ENCODE measurements at places on chromosomes 1 and 21. TPM values are rescaled to one million over a fixed set of nuclear protein-coding genes. Genes with fewer than 3 reads are reported as not detected.
A peak's percentile ranks its signal among the peaks of the same experiment; 100 is the strongest.

The PRAMEF5 gene
- not detected for total RNA-seq

The PAPPA2 gene
- not detected for total RNA-seq

The SEC16B gene
- 3.0 TPM for total RNA-seq

The VAMP4 gene
- total RNA-seq, result 10.5 TPM

The STXBP3 gene
- total RNA-seq, result 35.9 TPM

The KPRP gene
- not detected for total RNA-seq

The NBPF15 gene
- total RNA-seq, result 26.2 TPM

The NEXN gene
- total RNA-seq, result 8.7 TPM

The FAM110D gene
- total RNA-seq, result 2.1 TPM

The KDF1 gene
- not detected for total RNA-seq

The KLF17 gene
- total RNA-seq, result 0.40 TPM

The SZT2 gene
- 25.5 TPM for total RNA-seq

DNA sequence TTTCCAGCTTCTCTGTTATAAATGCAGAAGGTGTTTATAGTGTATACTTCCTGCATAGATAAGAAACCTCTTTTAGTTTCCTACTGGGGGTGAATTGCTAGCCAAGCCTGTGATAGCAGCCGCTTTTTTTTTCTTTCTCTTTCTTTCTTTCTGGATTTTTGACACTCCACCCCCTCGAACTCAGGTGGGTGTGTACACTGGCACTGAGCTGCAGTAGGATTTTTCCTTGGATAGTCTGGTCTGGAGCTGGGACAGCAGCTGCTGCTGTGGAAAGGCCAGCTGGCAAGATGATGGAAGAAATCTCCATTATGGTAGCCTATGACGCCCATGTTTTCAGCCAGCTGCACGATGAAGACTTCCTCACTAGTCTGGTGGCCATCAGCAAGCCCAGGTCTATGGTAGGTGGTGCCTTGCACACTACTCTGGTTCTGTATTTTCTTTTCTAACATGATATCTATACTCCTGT lies 122.5 kb upstream of the CACYBP start:
- peaks cover 3% of the 10 kb centered on the region for H3K4me1 ChIP-seq
- no peak overlapping the region for H3K27ac ChIP-seq
- H3K36me3 ChIP-seq, result no peaks in the 10 kb centered on the region

- no peak for DNase-seq
- H3K4me1 ChIP-seq, result peaks cover 7% of the 10 kb centered on the region
- H3K27ac ChIP-seq, result no peak overlapping the region
- H3K4me3 ChIP-seq, result no peak overlapping the region
- H3K36me3 ChIP-seq, result no peaks in the 10 kb centered on the region
Measured at GRCh38 chr1:154433161-154433764, 28.1 kb downstream of the IL6R start.

- H3K36me3 ChIP-seq, result no peaks in the 10 kb centered on the region
- no peaks in the 10 kb centered on the region for H3K27me3 ChIP-seq
- no peak for DNase-seq
- no peak overlapping the region for H3K27ac ChIP-seq
- H3K4me3 ChIP-seq, result no peak overlapping the region
Measured at GRCh38 chr1:82299656-82300055, 498.9 kb downstream of the ADGRL2 start.

- H3K36me3 ChIP-seq, result no peaks in the 10 kb centered on the region
- no peak overlapping the region for H3K27ac ChIP-seq
- H3K4me3 ChIP-seq, result no peak overlapping the region
- DNase-seq, result no peak
- no peaks in the 10 kb centered on the region for H3K27me3 ChIP-seq
Measured at GRCh38 chr1:186722711-186723309, 42.6 kb upstream of the PTGS2 start.

DNA sequence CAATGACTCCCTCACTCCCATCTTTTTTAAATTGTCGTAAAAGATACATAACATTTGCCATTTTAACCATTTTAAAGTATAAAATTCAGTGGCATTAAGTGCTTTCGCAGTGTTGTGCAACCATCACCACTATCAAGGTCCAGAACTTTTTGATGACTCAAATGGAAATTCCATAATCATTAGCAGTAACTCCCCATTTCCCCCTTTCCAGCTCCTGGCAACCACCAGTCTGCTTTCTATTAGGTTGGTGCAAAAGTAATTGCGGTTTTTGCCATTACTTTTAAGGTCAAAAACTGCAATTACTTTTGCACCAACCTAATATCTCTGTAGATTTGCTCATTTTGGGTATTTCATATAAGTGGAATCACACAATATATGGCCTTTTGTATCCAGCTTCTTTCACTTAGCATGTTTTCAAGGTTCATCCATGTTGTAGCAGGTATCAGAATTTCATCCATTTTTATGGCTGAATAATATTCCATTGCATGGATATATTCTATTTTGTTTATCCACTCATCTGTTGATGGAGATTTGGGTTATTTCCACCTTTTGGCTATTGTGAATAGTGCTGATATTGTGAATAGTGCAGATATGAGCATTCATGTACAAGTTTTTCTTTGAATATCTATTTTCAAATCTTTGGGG lies 159.7 kb downstream of the HIVEP3 start:
- H3K36me3 ChIP-seq, result no peaks in the 10 kb centered on the region
- no peak overlapping the region for H3K27ac ChIP-seq
- no peaks in the 10 kb centered on the region for H3K27me3 ChIP-seq
- no peak for DNase-seq
- no peaks in the 10 kb centered on the region for H3K4me1 ChIP-seq

GRCh38 chr1:76501136-76501535 lies 366.1 kb upstream of the ST6GALNAC5 start:
- peaks cover 2% of the 10 kb centered on the region for H3K27me3 ChIP-seq
- peaks cover 1% of the 10 kb centered on the region for H3K4me1 ChIP-seq
- H3K36me3 ChIP-seq, result no peaks in the 10 kb centered on the region
- H3K4me3 ChIP-seq, result no peak overlapping the region
- H3K27ac ChIP-seq, result no peak overlapping the region

- no peaks in the 10 kb centered on the region for H3K4me1 ChIP-seq
- DNase-seq, result no peak
- H3K27ac ChIP-seq, result no peak overlapping the region
- no peaks in the 10 kb centered on the region for H3K27me3 ChIP-seq
Measured at GRCh38 chr1:2437617-2438016, 25.3 kb upstream of the PEX10 start.

GRCh38 chr1:185840880-185841279 lies 106.7 kb downstream of the HMCN1 start:
- H3K27me3 ChIP-seq, result no peaks in the 10 kb centered on the region
- H3K4me1 ChIP-seq, result no peaks in the 10 kb centered on the region
- no peak overlapping the region for H3K27ac ChIP-seq
- H3K4me3 ChIP-seq, result no peak overlapping the region
- H3K36me3 ChIP-seq, result no peaks in the 10 kb centered on the region

- DNase-seq, result no peak
- H3K4me3 ChIP-seq, result no peak overlapping the region
- H3K27ac ChIP-seq, result no peak overlapping the region
- no peaks in the 10 kb centered on the region for H3K36me3 ChIP-seq
Measured at GRCh38 chr1:27650171-27650538, 15.2 kb upstream of the FGR start.

DNA sequence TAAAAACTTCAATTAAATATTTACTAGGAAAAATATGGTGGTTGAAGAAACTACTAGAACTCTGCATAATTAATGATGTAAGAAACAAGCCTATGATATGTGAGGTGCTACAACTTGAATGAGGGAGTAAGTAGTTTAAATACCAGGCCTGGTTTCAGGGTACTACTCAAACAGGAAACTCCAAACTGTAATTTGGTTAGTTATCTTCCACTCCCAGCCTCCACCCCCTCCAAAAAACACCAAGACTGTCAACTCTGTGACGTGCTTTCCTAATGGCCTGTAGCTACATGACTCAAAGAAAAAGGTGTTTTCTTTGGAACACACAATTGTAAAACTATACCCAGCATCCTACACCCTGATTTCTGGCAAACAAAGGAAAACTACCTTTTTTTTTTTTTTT lies 55.9 kb upstream of the RCC1 start:
- no peaks in the 10 kb centered on the region for H3K36me3 ChIP-seq
- no peaks in the 10 kb centered on the region for H3K4me1 ChIP-seq
- no peak overlapping the region for H3K4me3 ChIP-seq
- H3K27ac ChIP-seq, result no peak overlapping the region
- DNase-seq, result no peak
- no peaks in the 10 kb centered on the region for H3K27me3 ChIP-seq

GRCh38 chr1:201123866-201124265 lies 3.1 kb downstream of the ASCL5 start:
- H3K4me1 ChIP-seq, result peaks cover 8% of the 10 kb centered on the region
- no peaks in the 10 kb centered on the region for H3K36me3 ChIP-seq
- no peaks in the 10 kb centered on the region for H3K27me3 ChIP-seq
- no peak overlapping the region for H3K4me3 ChIP-seq
- no peak overlapping the region for H3K27ac ChIP-seq

DNA sequence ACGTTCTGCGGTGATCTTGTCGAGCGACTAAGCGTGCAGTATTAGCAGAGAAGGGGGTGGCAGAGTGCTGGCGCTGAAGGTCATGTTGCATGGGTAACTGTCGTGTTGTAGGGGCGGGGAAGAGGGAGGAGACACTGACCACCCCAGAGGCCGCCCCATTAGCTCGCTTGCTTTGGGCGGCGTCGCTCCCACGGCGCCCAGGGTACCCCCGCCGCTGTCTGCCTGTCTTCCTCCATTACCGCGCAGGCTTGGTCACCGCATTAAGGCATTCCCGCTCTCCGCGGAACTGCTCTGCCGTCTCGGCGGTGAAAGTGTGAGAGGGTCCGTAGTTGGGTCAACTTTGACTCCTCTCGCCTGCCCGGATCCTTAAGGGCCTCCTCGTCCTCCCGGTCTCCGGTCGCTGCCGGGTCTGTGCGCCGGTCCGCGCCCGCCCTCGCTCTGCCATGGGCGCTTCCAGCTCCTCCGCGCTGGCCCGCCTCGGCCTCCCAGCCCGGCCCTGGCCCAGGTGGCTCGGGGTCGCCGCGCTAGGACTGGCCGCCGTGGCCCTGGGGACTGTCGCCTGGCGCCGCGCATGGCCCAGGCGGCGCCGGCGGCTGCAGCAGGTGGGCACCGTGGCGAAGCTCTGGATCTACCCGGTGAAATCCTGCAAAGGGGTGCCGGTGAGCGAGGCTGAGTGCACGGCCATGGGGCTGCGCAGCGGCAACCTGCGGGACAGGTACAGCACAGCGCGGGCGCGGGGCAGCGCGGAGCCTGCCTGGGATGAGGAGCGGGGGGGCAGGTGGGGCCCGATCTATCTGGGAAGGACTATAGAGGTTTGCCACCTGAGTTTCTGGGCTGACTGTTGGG lies at the start of gene MTARC2:
MTARC2 (plus strand) TSS at position 234 of the 846 bp plus-strand sequence; CDS start at position 444, 210 bp downstream.
- H3K36me3 ChIP-seq, result no peaks in the 10 kb centered on the region
- peak within 1 kb of the TSS; percentile 85 for H3K27ac ChIP-seq
- DNase-seq, result peak; percentile 76
- H3K4me3 ChIP-seq, result peak within 1 kb of the TSS; percentile 52
- peaks cover 9% of the 10 kb centered on the region for H3K4me1 ChIP-seq

DNA sequence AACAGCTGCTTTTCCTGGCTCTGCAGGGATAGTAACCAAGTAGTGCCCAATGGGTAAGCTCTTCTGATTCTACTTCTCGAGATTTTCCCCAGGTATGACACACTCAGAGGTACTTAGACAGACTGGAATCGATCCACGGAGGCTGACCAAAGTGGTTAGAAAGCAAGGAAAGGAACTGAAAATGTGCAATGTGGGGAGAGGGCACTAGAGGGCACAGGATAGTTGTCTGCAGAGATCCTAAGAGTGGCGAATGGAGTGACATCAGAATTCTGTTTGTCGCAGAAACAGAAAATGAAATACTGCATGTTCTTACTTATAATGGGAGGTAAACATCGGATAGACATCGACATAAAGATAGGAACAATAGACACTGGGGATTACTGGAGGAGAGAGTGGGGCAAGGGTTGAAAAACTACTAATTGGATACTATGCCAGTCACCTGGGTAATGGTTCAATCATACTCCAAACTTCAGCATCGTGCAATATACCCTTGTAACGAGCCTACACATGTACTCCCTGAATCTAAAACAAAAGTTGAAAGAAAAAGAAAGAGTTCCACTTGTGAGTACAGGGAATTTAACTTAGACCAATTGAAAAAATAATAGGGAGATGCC lies 23.3 kb downstream of the CYP2J2 start:
- no peaks in the 10 kb centered on the region for H3K4me1 ChIP-seq
- no peaks in the 10 kb centered on the region for H3K27me3 ChIP-seq
- no peak overlapping the region for H3K4me3 ChIP-seq
- no peaks in the 10 kb centered on the region for H3K36me3 ChIP-seq
- H3K27ac ChIP-seq, result no peak overlapping the region

GRCh38 chr1:53366901-53367502 lies 39.1 kb upstream of the LRP8 start:
- no peaks in the 10 kb centered on the region for H3K36me3 ChIP-seq
- H3K4me1 ChIP-seq, result no peaks in the 10 kb centered on the region
- peak; percentile 3 for DNase-seq
- no peaks in the 10 kb centered on the region for H3K27me3 ChIP-seq

GRCh38 chr1:215681041-215681440 lies 113.9 kb downstream of the KCTD3 start:
- H3K27me3 ChIP-seq, result no peaks in the 10 kb centered on the region
- H3K36me3 ChIP-seq, result no peaks in the 10 kb centered on the region
- no peak for DNase-seq
- H3K27ac ChIP-seq, result no peak overlapping the region
- no peaks in the 10 kb centered on the region for H3K4me1 ChIP-seq

- no peaks in the 10 kb centered on the region for H3K36me3 ChIP-seq
- peak; percentile 93 for DNase-seq
- peaks cover 2% of the 10 kb centered on the region for H3K4me1 ChIP-seq
Measured at GRCh38 chr1:9128520-9129265, at the start of gene GPR157. TSS of gene GPR157 (minus strand) at chr1:9129102. CDS start at chr1:9129027, 75 bp downstream.

DNA sequence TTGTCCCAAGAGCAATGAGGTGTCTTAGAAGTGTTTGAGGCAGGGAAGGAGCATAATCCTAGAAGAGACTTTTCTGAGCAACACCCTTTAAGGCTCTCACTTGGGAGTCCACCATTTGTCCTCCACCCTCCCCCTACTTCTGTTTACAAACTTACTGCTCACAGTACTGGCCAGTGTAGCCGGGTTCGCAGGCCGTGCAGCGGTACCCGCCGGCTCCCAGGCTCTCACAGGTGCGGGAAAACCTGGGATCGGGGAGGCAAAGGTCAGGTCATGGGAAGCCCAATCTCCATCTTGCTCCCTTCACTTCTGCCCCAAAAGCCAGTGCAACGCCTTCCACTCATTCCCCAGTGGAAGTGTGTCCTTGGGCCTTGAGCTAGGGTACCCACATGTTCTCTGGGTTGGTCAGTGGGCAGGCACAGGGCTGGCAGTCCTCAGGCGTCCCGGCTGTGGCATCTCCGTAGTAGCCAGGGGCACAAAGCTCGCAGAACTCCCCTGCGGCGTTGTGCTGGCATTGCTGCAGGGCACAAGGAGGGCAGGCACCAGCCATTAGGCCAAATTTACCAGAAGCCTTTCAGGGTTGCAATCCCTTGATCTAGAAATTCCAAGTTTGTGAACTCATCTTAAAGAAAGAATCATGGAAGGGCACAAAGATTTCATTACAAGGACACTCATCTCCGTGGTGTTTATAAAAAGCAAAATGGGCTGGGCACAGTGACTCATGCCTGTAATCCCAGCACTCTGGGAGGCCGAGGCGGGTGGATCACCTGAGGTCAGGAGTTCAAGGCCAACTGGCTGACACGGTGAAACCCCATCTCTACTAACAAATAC lies 49.8 kb downstream of the LDLRAD2 start:
- no peak overlapping the region for H3K4me3 ChIP-seq
- no peaks in the 10 kb centered on the region for H3K4me1 ChIP-seq
- no peak for DNase-seq
- no peaks in the 10 kb centered on the region for H3K27me3 ChIP-seq
- no peak overlapping the region for H3K27ac ChIP-seq

- DNase-seq, result no peak
- H3K27ac ChIP-seq, result no peak overlapping the region
- H3K4me3 ChIP-seq, result no peak overlapping the region
- no peaks in the 10 kb centered on the region for H3K27me3 ChIP-seq
- no peaks in the 10 kb centered on the region for H3K36me3 ChIP-seq
Measured at GRCh38 chr1:38817267-38818174, 42.1 kb downstream of the RRAGC start.

GRCh38 chr21:45072738-45073300 lies 1.6 kb upstream of the ADARB1 start:
- H3K4me1 ChIP-seq, result peaks cover 3% of the 10 kb centered on the region
- DNase-seq, result no peak
- H3K36me3 ChIP-seq, result no peaks in the 10 kb centered on the region

Measured in ovary (tissue), 10 donors.